Caki2 (cell line): ENCODE measurements at places on chromosomes 3 and 15.

- DNase-seq: no peak
These were observed 211.7 kb downstream of the MBNL1 start for GRCh38 chr3:152480282-152480953.

DNA sequence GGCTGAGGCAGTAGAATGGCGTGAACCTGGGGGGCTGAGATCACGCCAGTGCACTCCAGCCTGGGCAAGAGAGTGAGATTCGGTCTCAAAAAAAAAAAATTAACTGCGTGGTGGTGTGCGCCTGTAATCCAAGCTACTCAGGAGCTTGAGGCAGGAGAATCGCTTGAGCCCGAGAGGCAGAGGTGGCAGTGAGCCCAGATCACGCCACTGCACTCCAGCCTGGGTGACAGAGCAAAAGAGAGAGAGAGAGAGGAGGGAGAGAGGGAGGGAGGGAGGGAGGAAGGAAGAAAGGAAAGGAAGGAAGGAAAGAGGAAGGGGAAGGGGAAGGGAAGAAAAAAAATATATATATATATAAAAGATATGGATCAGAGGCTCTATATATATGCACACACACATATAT is 6.0 kb downstream of the TM4SF19 start:
- no peak for DNase-seq

DNA sequence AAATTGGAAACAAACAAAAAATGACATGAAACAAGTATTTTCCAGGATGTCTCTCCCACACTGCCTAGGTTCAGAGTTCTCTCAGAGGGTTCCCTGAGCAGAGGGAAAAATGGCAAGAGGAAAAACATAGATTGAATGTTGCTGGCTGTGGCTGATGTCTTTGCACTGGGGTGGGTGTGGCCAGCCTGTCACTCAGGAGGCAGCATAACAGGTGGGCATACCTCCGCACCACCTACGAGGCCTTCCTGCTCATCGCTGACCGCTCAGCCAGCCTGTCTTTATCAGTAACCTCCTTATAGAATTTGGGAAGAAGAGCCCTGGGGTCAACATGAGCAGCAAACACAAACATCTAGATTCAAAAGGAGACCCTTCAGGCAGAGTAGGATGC is 216.6 kb upstream of the UMPS start:
- no peak for DNase-seq

GRCh38 chr3:98986073-98986472 is 84.6 kb upstream of the DCBLD2 start:
- DNase-seq: peak; percentile 85

DNA sequence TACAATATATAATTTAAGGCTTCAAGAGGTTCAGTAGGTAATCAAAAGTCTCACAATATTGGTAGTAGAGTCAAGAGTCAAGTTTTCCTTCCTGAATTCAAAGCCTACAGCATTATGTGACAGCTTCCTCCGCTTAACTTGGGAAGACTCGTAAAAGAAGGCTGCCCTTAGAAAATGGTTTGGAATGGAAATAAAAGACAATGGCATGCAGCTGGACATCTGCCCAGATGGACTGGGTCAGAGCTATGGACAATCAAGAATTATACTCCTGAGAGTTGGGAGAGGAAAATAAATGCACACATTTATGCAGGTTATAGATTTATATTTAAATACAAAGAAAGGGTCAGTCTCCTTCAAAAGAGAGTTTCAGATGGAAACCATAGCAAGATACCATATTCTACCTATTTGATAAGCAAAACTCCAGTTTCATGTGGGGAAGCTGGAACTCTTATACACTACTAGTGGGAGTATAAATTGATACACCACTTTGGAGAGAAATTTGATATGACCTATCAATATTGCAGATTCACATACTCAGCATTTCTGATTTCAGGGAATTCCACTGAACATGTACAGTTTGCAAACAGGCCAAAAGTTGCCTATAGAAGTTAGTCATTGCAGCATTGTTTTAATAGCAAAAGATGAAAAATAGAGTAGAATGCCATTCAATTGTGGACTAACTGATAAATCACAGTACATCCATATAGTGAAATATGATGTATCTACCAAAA is 6.1 kb downstream of the CRYBG3 start:
- no peak for DNase-seq

GRCh38 chr3:30952786-30953185 is 58.3 kb upstream of the GADL1 start:
- DNase-seq: no peak

- DNase-seq: peak; percentile 14
These were observed 2.6 kb upstream of the TIGIT start for GRCh38 chr3:114290911-114291901.

DNA sequence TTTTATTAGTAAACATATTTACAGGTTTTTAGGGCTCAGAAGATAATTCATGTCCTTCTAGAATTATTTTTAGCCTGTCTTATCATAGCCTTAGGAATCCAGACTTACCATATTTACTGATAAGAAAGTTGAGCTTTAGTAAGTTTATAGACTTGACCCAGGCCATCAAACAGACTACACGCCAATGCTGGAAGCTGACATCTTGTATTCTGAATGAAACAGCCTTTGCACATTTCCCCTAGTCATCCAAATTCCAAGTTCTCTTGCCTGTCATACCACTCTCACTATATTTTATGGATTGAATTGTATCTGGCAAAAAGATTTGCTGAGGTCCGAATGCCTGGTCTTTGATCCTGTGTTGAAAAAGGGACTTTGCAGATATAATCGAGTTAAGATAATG is 58.6 kb downstream of the DRD3 start:
- DNase-seq: no peak

GRCh38 chr15:58517682-58518525 is 86.1 kb downstream of the LIPC start:
- DNase-seq: no peak

GRCh38 chr3:16528581-16528993 is 15.1 kb upstream of the RFTN1 start:
- no peak for DNase-seq

- no peak for DNase-seq
These were observed 36.0 kb upstream of the BDH1 start for GRCh38 chr3:197591816-197592215.

DNA sequence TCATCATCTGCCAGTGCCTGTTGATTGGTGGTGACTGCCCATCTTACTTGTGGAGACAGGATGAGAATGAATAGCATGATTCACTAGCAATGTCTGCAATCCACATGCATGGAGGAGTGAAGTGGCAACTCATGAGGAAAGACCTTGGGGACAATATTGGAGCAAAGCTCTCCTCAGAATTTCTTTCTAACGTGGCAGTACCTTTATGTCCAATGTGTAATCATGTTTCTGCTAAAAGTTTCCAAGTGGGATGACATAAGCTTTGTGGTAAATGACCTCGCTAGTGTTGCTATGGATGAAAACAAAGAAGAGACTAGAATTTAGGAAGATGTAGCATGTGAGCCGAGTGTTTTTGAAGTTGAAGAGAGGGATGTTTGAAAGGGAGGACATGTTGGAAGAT is 117.8 kb downstream of the CPNE4 start:
- no peak for DNase-seq

- DNase-seq: peak; percentile 84
These were observed 11.2 kb downstream of the C3orf52 start for GRCh38 chr3:112097378-112097777.

- no peak for DNase-seq
These were observed 29.3 kb upstream of the DLG1 start for GRCh38 chr3:197327701-197328100.

- peak; percentile 74 for DNase-seq
These were observed 109.9 kb upstream of the ATP11B start for GRCh38 chr3:182683453-182683852.

- peak; percentile 33 for DNase-seq
These were observed 54.9 kb downstream of the SPSB4 start for GRCh38 chr3:141105828-141106628.

GRCh38 chr3:8942115-8942514 is 21.2 kb downstream of the RAD18 start:
- DNase-seq: no peak

- DNase-seq: no peak
These were observed 226.9 kb downstream of the CACNA2D3 start for GRCh38 chr3:54349231-54349652.

DNA sequence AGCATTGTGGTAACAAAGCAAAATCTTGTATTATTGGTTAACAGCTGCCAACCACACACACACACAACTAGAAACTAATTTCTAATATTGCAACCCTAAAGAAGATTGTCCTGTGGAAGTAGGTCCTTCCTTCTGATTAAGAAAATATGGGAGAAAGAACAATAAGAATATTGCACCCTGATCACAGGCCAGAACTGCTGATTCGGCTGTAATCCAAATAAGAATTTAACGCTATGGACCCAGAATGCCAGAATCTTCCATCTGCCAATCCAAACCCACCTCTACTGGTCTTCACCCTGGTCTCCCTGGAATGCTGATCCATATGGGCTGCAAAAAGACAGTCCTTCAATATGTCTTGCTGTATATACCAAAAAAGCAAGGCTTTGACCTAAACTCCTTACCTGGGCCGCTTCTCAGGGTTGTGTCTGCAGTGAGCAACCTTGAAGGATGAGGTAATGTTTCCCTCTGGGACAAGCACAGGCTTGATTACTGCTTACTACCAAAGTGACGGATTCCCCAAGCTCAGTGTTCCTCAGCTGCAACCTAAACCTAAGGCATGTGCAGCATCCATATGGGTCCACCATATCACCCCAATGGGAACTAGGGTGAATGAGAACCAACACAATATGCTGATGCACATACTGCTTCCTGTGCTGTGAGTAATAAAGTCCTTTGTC is 8.0 kb downstream of the CCDC14 start:
- DNase-seq: no peak

DNA sequence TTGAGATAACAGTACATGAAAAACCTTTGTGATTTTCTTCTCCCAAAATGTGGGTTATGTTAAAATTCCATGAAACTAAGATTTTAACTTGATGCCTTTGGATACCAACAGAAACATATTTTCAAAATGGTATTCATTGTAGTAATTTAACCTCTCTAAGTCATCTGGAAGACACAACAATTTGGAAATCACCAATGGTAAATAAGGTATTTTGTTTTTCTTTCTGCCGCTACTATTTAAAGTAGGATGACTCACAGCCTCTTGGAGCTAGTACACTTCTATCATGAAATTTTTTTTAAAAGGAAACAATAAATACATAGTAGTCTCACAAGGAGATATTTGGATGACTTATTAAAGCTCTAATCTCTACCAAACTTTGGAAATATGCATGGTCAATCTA is 291.6 kb upstream of the VEPH1 start:
- no peak for DNase-seq

- DNase-seq: no peak
These were observed 124.6 kb downstream of the CBLB start for GRCh38 chr3:105744202-105744601.

DNA sequence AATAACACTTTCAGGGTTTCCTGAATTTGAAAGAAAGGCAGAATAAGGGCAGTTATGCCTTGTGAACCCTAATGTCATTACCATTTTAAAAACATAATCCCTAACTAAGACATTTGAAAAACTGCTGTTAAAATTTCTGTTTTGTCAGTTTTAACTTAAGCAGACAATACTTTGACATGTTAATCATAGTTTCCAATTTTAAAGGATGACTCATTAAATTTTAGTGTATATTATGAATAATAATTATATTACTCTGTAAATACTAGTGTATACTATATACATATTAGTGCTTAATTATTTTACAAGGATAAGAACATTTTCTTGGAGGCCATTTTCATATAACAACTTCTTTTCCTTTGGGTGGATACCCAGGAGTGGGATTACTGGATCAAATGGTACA is 553.1 kb upstream of the BCHE start:
- no peak for DNase-seq

GRCh38 chr15:44790215-44790614 is 53.9 kb downstream of the TRIM69 start:
- DNase-seq: no peak

DNA sequence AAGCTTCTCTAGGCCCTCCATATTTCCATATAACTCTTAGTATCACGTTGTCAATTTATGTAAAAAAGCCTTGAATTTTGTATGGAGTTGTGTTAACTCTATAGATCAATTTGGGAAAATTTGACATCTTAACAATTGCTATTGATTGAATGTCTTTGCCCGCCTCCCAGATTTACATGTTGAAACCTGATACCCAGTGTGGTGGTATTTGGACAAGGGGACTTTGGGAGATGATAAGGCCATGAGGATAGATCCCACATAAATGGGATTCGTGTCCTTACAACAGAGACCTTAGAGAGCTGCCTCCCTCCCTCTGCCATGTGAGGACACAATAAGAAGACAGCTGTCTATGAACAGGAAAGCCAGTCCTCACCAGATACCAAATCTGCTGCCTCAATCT is 21.1 kb upstream of the TNK2 start:
- DNase-seq: no peak

- peak; percentile 28 for DNase-seq
These were observed 231.5 kb downstream of the ALCAM start for GRCh38 chr3:105598042-105598796.

- DNase-seq: no peak
These were observed 287.3 kb upstream of the CTDSPL start for GRCh38 chr3:37574177-37574943.

DNA sequence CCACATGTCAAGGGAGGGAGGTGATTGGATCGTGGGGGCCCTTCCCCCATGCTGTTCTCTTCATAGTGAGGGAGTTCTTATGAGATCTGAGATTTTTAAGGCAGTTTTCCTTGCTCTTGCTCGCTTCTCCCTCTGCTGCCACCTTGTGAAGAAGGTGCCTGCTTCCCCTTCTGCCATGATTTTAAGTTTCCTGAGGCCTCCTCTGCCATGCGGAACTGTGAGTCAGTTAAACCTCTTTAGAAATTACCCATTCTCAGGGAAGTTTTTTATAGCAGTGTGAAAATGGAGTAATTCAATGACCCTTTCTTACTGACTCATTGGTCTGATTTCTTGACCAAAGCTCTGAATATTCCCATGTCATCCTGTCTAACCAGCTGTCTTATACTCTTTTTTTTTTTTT is 484.4 kb upstream of the TPRG1 start:
- DNase-seq: peak; percentile 80

DNA sequence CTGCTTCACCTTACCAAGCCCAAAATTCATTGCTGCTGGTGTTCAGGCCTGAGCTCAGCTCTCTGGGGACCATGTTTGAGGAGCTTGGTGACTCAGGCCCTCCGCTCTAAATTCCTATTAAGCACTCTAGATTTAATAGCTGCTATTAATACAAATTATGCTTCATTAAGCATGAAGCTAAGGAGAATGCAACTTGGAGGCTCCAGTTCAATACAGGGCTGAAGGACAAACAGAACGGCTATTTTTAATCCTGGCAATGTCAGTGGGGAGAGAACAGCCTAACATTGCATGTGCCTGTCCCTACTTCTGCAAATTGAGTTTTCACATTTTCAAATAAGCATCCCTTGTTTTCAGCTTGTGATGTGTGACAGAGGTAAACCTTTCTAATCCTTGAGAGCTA is 80.1 kb upstream of the TRIM42 start:
- DNase-seq: no peak

GRCh38 chr15:80776420-80777045 is 2.6 kb upstream of the CEMIP start:
- peak; percentile 56 for DNase-seq

- no peak for DNase-seq
These were observed 5.5 kb downstream of the CCR4 start for GRCh38 chr3:32956750-32957570.

DNA sequence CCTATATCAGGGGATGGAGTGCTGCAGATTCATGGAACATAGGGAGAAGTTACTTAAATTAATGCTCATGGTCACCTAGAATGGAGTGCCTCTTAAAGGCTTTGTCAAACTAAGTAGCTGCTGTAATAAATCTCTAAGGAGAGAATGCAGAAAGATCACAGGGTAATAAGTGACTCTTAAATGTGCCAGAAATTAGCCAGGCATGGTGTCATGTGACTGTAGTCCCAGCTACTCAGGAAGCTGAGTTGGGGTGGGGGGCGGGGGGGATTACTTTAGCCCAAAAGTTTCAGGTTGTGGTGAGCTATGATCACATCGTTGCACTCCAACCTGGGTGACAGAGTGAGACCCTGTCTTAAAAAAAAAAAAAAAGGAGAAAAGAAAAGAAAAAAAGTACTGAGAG is 90.9 kb upstream of the ASB14 start:
- DNase-seq: no peak
